ENCODE measurements at places on chromosomes 1 and 21.

GRCh38 chr1:111804776-111805175, 49.1 kb downstream of the DDX20 start:
- H3K27ac ChIP-seq = no peak overlapping the region
- H3K4me3 ChIP-seq = no peak overlapping the region
- DNase-seq = no peak
- peaks cover 5% of the 10 kb centered on the region for H3K27me3 ChIP-seq
- H3K4me1 ChIP-seq = no peaks in the 10 kb centered on the region
- no peaks in the 10 kb centered on the region for H3K36me3 ChIP-seq

- H3K27ac ChIP-seq = no peak overlapping the region
- H3K27me3 ChIP-seq = no peaks in the 10 kb centered on the region
- H3K36me3 ChIP-seq = no peaks in the 10 kb centered on the region
- H3K4me3 ChIP-seq = no peak overlapping the region
Observed at GRCh38 chr1:147389532-147390184, 147.2 kb downstream of the CHD1L start.

DNA sequence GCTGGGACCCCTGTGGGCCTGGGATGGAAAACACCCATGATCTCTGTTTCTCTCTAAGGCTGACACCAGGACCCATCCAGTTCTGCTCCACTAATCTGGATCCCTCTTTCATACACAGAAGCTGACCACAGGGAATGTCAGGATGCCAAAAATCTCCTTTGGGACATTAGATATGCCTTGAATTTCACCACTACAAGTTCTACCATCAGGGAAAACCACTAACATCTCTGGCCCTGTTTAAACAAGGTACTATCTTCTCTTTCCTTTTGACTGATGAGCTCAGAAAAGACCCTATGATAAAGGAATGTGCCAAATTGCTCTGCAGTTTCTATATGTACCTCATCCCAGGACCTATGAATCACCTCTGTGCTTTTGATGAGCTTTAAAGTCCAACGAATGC, 10.2 kb upstream of the PLXNA2 start:
- H3K27me3 ChIP-seq = peaks cover 9% of the 10 kb centered on the region
- DNase-seq = no peak
- no peak overlapping the region for H3K27ac ChIP-seq

GRCh38 chr1:10935724-10936123, 76.7 kb upstream of the TARDBP start:
- no peak overlapping the region for H3K27ac ChIP-seq
- H3K4me1 ChIP-seq = peaks cover 22% of the 10 kb centered on the region
- H3K4me3 ChIP-seq = no peak overlapping the region

GRCh38 chr1:214002472-214002871, 14.7 kb downstream of the PROX1 start:
- no peaks in the 10 kb centered on the region for H3K36me3 ChIP-seq
- no peak for DNase-seq
- no peaks in the 10 kb centered on the region for H3K4me1 ChIP-seq
- H3K27me3 ChIP-seq = peaks cover 2% of the 10 kb centered on the region
- H3K4me3 ChIP-seq = no peak overlapping the region
- H3K27ac ChIP-seq = no peak overlapping the region

DNA sequence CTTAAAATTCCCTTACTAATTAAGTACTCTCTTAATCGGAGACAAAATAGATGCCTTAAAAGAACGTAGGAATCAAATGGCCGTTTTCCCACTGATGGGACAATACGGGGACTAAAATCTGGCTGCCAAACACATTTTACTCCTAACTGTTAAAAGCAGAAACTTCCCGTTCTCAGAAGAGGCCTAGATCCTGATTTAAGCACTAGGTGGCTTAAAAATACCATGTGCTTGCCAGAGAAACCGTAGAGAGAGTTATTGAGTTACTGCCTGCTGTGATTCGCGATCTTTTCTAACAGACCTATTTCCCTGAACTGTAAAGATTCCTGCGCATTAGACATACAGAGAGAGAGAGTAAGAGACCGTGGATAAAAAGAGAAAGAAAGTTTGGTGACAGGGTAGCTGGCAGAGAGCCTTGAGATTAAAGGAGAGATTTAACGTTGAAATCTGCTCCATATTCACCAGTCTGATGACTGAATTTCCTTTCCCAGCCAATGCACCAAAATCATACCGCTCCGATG, 54.4 kb upstream of the STUM start:
- no peaks in the 10 kb centered on the region for H3K36me3 ChIP-seq
- no peak overlapping the region for H3K4me3 ChIP-seq
- no peak for DNase-seq

Data from common myeloid progenitor, CD34-positive (primary cell).